Caudate nucleus (tissue), 63 donors: ENCODE measurements at places on chromosomes 3 and 15.

DNA sequence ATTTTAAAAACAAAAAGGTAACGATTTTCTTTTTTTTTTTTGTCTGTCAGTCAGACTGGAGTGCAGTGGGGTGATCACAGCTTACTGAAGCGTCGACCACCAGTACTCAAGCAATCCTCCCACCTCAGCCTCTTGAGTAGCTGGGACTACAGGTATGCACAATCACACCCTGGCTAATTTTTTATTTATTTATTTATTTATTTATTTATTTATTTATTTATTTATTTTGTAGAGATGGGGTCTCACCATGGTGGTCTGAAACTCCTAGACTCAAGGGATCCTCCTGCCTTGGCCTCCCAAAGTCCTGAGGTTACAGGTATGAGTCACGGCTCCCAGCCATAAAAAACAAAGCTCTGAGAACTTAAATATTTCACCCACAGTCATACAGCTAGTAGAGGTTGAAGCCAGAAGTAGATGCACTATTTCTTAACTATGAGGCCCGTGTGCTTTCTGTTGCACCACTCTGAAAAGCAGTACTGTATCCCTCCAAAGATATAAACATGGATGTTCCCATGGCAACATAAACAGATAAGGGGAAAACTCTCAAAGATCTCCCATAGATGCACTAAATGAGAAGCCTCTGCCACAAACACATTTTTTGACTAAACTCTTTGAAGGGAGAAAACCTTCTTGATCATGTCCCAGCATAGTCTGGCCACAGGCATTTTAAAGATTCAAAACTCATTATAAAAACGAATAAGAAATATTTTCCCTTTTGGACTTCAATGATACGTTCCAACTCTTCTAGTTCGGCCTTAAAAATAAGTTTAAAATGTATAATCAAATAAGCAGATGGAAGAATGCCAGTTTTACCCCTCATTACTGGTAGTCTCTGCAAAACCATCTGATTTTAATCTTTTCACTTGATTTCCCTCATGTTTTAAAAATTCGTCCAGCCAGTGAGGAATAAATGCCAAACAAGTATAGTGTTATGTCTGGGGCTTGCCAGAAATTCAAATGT, 162.3 kb upstream of the ARHGEF26 start:
- DNase-seq = no peak

DNA sequence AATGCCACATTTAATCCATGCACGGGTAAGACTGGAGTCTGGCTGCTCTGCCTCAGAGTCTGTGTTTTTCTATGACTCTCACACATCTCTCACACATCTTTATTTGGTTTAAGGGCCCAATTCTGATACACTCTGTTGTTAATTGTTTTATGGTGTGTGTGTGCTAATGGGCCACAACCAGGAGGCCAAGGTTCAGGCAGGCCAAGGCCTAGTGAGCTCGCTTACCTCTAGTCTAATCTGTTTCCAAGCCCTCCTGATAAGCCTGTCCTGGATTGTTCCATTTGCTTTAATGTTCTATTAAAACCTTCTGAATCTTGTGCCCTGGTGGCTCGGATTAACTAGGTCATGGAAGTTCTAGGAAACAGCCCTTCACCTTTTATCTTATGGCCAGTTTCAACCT, 445.4 kb upstream of the DPH6 start:
- DNase-seq = no peak

DNA sequence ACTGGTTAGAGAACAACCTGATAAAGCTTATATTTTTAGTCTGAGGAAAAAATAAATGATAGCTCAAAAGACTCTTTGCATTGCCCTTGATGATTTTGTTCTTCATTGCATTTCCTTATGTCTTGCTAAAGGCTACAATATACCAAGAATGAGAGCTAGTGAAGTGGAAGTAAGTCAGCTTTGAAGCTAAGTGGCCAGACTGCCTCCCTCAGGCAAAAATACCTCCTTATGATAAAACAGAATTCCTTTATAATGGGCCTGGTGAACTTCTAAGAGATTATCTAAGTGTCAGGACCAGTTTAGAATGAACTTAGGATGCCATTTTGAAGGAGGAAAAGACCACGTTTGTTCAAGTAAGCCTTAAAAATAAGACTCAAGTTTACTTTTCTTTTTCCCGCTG, 678.4 kb downstream of the ROBO2 start:
- no peak for DNase-seq

DNA sequence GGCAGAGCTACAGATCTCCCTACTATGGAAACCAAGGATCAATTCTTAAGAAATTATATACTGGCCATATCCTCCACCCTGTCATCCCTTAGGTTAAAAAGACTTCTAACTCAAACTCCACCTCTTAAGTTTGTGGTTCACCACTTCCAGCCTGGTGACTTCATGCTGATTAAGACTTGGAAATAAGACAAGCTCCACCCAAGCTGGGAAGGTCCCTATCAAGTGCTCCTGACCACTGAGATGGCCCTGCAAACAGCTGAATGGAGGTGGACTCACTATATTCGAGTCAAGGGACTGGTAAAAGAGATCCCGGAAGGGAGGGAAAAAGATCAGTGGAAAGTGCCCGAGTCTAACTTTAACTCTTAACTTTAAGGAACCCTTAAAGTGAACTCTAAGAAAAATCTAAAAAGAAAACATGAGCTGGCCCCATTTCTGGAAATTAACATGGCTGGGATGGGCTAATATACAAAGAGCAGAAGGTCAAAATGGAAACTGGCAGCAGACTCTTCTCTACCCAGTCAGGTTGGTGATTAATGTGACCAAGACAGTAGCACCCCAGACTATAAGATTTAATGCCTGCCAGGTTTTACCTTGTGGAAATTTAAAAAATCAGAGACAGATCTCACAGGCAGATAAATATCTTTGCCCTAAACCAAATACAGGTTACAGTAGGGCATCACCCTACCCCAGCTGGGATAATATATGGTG, 43.9 kb downstream of the PPCDC start:
- no peak for DNase-seq

GRCh38 chr15:40793216-40793989, 13.5 kb upstream of the ZFYVE19 start:
- DNase-seq = no peak

- DNase-seq = no peak
Measured at GRCh38 chr3:195068084-195069080, 202.6 kb downstream of the XXYLT1 start.

DNA sequence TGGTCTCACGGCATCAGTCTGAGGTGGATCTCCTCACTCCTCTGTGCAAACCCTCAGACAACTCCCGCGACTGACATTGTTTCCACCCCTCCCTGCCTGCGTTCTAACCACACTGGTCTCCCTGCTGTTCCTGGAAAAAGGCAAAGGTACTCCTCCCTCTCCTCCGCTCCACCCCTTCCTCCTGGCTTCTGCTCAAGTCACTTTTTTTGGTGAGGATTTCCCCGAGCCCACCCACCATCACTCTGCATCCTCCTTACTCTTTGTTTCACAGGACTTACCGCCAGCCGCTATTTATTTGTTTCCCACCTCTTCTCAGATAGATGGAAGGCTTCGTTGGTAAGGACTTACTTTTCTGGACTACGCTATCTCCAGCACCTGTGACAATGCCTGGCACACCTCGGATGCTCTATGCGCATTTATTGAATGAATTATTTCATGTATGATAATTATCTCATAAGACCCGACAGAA, 25.6 kb downstream of the PRR23E start:
- no peak for DNase-seq

- DNase-seq = no peak
Measured at GRCh38 chr3:59609657-59610348, 560.0 kb upstream of the CFAP20DC start.

DNA sequence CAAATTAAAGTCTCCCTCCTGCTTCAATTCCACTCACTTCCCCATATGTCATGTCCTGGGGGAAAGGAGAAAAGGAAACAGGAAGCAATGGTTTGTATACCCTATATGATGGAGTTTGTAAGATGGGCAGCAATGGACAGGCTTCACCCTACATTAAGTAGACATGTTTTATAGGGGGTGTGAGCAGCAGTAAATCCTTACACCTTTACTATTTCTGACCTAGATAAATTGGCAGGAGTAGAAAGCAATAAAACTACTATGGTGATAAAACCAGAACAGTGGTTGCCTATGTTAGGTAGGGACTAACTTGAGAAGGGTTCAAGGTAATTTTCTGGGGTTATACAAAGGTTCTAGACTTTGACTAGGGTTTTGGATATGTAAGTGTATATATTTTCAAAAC, 301.7 kb downstream of the GBE1 start:
- no peak for DNase-seq

DNA sequence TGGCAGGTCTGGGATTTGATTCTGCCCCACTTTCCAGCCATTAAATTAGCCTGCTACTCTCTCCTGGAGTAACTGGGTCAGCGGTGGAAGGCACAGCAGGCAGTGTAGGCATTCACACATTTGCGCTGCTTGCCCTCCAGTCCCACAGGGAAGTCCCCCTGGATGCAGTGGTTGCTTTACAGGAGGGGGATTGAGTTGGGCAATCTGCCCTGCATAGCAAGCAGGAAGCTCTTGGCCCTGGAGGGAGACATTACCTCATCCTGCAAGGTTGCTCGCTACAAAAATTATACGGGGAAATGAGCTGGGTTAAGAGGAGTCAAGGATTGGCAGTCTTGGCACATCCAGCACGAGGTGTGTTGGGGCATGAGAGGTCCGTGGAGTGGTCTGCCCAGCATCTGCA, 14.8 kb downstream of the MCM2 start:
- no peak for DNase-seq

- DNase-seq = no peak
Measured at GRCh38 chr3:170772175-170772574, 97.8 kb downstream of the RPL22L1 start.

- no peak for DNase-seq
Measured at GRCh38 chr3:126442856-126443242, 32.8 kb downstream of the ZXDC start.

DNA sequence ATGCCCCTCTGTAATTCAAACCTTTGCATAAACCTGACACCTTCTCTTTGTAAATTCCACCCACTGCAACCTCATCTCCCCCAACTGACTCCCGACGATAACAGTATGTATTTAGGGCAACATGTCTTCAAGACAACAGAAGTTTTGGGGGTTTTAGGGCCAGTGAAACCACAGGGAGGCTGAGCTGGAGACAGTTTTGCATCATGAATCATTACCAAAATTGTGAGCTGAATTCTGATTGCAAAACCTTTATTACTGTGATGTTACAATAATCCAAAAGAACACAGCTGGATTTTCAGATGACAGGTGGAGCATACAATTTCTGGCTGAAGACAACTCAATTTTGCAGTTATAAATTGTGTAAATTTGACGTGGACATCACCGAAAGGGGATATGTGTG, 281.3 kb upstream of the TTC14 start:
- DNase-seq = no peak

DNA sequence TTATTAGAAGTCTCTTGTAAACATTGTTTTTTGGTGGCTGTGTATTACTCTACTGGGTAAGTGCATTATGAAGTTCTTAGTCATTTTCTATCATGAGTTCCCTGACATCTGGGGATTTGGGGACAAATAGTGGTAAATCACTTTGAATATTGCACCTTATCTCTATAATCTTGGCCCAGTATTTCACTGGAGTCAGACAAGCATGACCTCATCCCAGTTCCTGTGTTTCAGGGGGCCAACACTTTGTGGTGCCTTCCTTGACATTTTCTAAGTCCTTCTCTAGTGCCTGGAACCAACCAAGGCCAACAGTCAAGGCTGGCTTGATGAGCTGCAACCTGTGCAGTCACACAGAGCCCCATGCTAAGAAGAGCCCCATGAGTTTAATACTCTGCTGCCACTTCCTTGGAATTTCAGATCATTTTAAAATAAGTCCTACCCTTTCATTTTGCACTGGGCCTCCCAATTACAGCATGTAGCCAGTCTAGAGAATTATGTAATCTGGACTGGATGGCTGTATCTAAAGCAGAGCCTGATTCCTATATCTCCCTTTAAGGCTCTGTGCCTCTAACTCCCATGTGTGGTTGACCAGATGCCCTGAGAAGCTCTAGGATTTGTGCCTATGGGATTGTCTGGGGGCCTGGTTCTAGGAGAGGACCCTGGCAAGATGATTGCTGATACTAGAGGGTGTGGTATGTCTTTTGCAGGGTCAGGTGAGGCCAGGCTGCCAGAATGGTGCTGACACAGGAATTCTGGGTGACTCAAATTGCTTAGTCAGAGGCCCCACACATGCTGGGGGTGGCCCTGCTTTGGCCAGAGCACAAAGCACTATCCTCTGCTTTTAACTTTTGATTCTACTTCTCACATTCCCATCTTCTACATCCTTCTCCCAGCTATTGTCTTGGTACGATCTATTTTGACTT, 319.6 kb upstream of the TBC1D5 start:
- DNase-seq = no peak

DNA sequence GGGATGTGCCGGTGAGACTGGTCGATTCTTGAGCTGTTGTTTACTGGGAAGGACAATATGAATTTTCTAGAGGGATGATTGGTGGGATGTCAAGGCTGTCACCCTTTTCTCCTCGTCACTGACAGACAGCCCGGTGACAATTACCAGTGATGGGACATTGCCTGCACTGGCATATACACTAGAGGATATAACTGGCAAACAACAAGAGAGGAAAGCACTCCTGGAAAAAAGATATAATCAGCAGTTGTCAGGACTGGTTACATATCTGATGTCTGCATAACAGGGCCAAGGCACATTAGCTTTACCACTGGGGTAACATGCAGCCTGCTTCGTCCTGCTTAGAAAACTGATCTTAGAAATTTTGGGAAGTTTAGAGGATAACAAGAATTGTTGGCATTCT, 131.1 kb downstream of the ROBO2 start:
- DNase-seq = no peak

GRCh38 chr3:183878071-183878470, 6.6 kb downstream of the PARL start:
- no peak for DNase-seq

DNA sequence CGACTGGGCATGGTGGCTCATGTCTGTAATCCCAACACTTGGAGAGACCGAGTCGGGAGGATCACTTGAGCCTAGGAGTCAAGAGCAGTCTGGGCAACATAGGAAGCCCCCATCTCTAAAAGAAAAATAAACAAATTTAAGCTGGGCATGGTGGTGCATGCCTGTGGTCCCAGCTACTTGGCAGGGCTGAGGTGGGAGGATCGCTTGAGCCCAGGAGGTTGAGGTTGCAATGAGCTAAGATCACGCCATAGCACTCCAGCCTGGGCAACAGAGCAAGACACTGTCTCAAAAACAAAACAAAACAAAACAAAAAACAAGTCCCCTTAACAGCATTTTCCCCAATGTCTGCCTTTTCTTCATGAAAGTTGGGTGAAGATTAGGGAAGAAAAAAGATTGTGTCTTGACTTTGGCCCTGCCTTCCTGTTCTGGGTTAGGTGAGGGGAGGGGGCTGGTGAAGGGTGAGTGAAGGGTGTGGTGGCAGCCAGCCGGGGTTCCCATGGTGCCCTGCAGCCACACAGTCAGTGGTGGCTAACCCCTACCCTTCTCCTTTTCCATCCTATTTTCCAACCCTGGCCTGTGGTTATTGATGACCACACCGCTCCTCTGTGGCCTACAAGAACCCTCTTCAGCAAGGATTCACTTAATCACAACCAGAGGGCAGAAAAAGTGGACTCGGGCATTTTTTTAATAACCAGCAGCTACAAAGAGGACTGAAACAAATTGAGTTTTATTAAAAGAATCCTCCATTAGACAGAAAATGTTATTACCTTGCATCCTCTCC, 28.4 kb upstream of the SMAD3 start:
- DNase-seq = no peak

GRCh38 chr3:70861855-70862254, 549.4 kb upstream of the MDFIC2 start:
- DNase-seq = no peak

- DNase-seq = no peak
Measured at GRCh38 chr3:182143903-182144302, 432.2 kb downstream of the SOX2 start.

- DNase-seq = no peak
Measured at GRCh38 chr15:41873711-41874110, 20.1 kb downstream of the SPTBN5 start.

- no peak for DNase-seq
Measured at GRCh38 chr3:167372138-167372537, 8.0 kb downstream of the ZBBX start.
